T-helper 2 cell treated with Interferon-gamma antibody and Interleukin-4, amounts not matched to agents 100 ng/mL and 5 ng/mL, for 36 hours (primary cell): ENCODE measurements at places on chromosomes 11 and 22. TPM values are rescaled to one million over a fixed set of nuclear protein-coding genes. Genes with fewer than 3 reads are reported as not detected.

The RAC2 gene
- 806 and 809 TPM in 2 replicates for total RNA-seq

The LDHA gene
- 1,201 and 1,212 TPM in 2 replicates for total RNA-seq

The ELMOD1 gene
- total RNA-seq: not detected in 2 replicates

The ST14 gene
- total RNA-seq: not detected in 2 replicates

The CD151 gene
- total RNA-seq: 41.4 and 42.4 TPM in 2 replicates

The GRK3 gene
- total RNA-seq: 40.6 and 45.0 TPM in 2 replicates

The GRIK4 gene
- total RNA-seq: not detected in 2 replicates

The GNG3 gene
- total RNA-seq: 0.30 TPM in 1 of 2 replicates, not detected in the other

The CHRM1 gene
- total RNA-seq: not detected in 2 replicates

The PTPN5 gene
- not detected in 2 replicates for total RNA-seq

The PIM3 gene
- 52.6 and 52.8 TPM in 2 replicates for total RNA-seq

The KDM4F gene
- total RNA-seq: not detected in 2 replicates

The C22orf42 gene
- total RNA-seq: not detected in 2 replicates

The GPHA2 gene
- total RNA-seq: not detected in 2 replicates

The INTS4 gene
- total RNA-seq: 56.4 and 57.1 TPM in 2 replicates

The DTX4 gene
- 0.30 and 0.36 TPM in 2 replicates for total RNA-seq

The ATF4 gene
- total RNA-seq: 277 and 284 TPM in 2 replicates

The IGSF9B gene
- total RNA-seq: 128 and 134 TPM in 2 replicates

The CASP5 gene
- total RNA-seq: not detected in 2 replicates

The SLCO2B1 gene
- total RNA-seq: 0.05 TPM in 1 of 2 replicates, not detected in the other

The SCGB2A2 gene
- not detected in 2 replicates for total RNA-seq

The CDKN1C gene
- total RNA-seq: 0.39 and 0.52 TPM in 2 replicates

The UBQLNL gene
- 0.09 and 0.18 TPM in 2 replicates for total RNA-seq

The OR5B2 gene
- total RNA-seq: not detected in 2 replicates

The TSSK2 gene
- not detected in 2 replicates for total RNA-seq

The ZNF408 gene
- total RNA-seq: 12.3 and 15.8 TPM in 2 replicates

The TREH gene
- not detected in 2 replicates for total RNA-seq

The TBX1 gene
- total RNA-seq: 0.11 and 0.36 TPM in 2 replicates

The C11orf86 gene
- total RNA-seq: not detected in 2 replicates

The REXO2 gene
- total RNA-seq: 83.8 and 86.5 TPM in 2 replicates

The OR1S2 gene
- not detected in 2 replicates for total RNA-seq
